Esophagus muscularis mucosa (tissue), 4 donors: ENCODE measurements at places on chromosomes 12 and 14. TPM values are rescaled to one million over a fixed set of nuclear protein-coding genes. Genes with fewer than 3 reads are reported as not detected.

The ACADS gene
- total RNA-seq: 31.6 TPM

GRCh38 chr12:49533331-49533730 is 5.5 kb upstream of the KCNH3 start:
- no peak for DNase-seq
- H3K4me1 ChIP-seq: peaks cover 11% of the 10 kb centered on the region
- H3K27me3 ChIP-seq: peaks cover 15% of the 10 kb centered on the region
- H3K36me3 ChIP-seq: no peaks in the 10 kb centered on the region
- H3K27ac ChIP-seq: no peak overlapping the region

- no peaks in the 10 kb centered on the region for H3K36me3 ChIP-seq
- no peak overlapping the region for H3K27ac ChIP-seq
- no peak for DNase-seq
- H3K27me3 ChIP-seq: no peaks in the 10 kb centered on the region
These were observed 26.6 kb downstream of the FUT8 start for GRCh38 chr14:65439117-65439516.

DNA sequence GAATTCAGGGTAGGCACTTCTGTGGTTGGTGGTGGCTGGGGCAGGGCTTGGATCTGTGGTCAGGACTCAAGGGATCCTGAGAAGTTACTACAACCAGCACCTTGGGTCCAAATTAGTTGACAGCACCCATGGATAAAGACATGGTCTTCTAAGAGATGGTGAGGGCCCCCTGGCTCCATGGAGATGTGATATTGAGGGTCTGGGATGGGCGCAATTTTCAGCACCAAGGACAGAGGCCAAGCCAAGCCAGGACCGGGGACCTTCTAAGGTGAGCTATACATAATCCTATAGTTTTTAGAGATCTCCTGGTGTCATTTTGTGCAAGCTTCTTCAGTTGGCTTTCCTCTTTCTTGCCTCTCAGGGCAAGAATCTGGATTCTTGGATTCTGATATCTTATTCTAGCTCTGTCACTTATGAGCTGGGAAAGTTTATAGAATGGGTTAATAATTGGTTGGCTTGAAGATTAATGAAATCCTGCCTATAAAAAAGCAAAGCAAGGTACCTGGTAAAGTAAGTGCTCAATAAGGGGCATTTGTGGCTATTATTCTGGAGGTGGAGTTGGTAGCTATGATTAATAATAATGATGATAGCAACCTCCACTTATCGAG is 130.1 kb upstream of the LHX5 start:
- no peak for DNase-seq
- H3K36me3 ChIP-seq: no peaks in the 10 kb centered on the region
- no peak overlapping the region for H3K4me3 ChIP-seq
- no peaks in the 10 kb centered on the region for H3K27me3 ChIP-seq
- H3K4me1 ChIP-seq: no peaks in the 10 kb centered on the region

GRCh38 chr14:49852301-49853157 is at the start of gene NEMF:
TSS of gene NEMF (minus strand) at chr14:49852788. CDS start at chr14:49852753, 35 bp downstream.
- H3K36me3 ChIP-seq: peaks cover 6% of the 10 kb centered on the region
- peaks cover 19% of the 10 kb centered on the region for H3K4me1 ChIP-seq
- DNase-seq: peak; percentile 96
- H3K27ac ChIP-seq: peak within 1 kb of the TSS; percentile 93

The IRAK3 gene
- 12.2 TPM for total RNA-seq

- no peak for DNase-seq
- peaks cover 4% of the 10 kb centered on the region for H3K27me3 ChIP-seq
- peaks cover 38% of the 10 kb centered on the region for H3K4me1 ChIP-seq
- H3K27ac ChIP-seq: peak overlapping the region; percentile 82
- peak overlapping the region; percentile 96 for H3K4me3 ChIP-seq
- H3K36me3 ChIP-seq: peaks cover 22% of the 10 kb centered on the region
These were observed 620 bp downstream of the PGAM5 start for GRCh38 chr12:132711080-132711843.

DNA sequence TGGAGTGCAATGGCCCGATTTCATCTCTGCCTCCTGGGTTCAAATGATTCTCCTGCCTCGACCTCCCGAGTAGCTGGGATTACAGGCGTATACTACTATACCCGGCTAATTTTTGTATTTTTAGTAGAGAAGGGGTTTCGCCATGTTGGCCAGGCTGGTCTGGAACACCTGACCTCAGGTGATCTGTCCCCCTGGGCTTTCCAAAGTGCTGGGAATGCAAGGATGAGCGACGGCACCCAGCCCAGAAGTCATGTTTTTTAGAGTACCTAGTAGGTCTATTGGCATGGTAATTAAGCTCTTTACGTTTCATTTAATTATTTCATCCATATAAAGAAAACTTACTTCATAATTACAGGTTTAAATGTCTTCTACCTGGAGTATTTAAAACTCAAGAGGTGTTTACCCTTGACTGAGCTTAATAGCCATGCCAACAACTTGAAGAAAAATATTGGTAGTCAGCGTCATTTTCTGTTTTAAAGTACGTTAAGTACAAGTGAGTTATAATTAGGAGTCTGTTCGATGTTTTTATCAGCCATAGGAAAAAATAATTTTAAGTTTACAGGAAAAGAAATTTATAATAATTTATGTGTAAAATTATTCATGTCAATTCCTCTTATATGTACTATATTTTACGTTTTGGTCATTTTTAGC is 4.0 kb downstream of the TMPO start:
- H3K36me3 ChIP-seq: peaks cover 6% of the 10 kb centered on the region
- no peak overlapping the region for H3K27ac ChIP-seq
- no peak overlapping the region for H3K4me3 ChIP-seq
- H3K27me3 ChIP-seq: no peaks in the 10 kb centered on the region
- no peak for DNase-seq
- H3K4me1 ChIP-seq: peaks cover 41% of the 10 kb centered on the region

The TSPAN8 gene
- 0.29 TPM for total RNA-seq
